ENCODE measurements at places on chromosomes 2 and 18. TPM values are rescaled to one million over a fixed set of nuclear protein-coding genes. Genes with fewer than 3 reads are reported as not detected.

The SP140L gene
- total RNA-seq, result 9.0 TPM

The MAPRE3 gene
- 1.6 TPM for total RNA-seq

GRCh38 chr2:234495251-234496054 is 1.4 kb downstream of the ARL4C start:
- peak; percentile 56 for DNase-seq

DNA sequence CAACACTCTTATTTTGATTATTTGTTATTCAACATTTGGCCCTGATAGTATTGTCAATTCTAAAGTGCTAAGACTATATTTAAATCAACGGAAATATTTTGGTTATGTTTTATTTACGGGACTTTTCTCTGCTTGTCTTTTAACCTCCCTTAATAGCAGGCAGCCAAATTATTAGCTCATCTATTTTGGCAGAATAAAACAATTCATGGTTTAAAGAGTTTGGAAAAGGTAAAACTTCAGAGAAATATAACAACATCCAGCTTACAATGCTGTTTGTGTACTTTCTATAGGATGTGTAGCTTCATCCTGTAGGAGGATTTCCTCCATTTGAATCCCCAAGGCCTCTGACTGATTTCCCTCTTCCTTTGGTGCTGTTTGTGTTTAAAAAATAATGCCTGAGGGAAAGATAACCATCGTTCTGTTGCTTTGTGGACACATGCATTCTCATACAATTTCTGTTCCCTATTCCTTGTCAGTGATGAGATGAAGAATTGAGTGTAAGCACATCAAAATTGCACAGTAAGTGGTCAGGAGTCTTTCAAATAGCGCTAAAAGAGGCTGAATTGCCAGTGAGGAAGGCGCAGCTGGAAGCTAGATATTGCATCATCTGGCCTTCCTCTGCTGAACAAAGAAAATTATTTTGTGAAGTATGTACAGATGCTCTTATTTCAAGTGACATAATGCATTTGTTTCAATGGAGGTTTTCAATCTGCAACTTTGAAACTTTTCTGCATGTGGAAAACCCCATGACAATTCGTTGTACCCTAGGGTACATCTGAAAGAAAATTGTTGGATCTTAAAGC is 80.3 kb downstream of the CD28 start:
- DNase-seq, result peak; percentile 59

- DNase-seq, result peak; percentile 89
These were observed 116.9 kb downstream of the TPGS2 start for GRCh38 chr18:36711813-36712444.

Measured in RPMI7951 (cell line).